ENCODE measurements at places on chromosomes 7 and 10.

DNA sequence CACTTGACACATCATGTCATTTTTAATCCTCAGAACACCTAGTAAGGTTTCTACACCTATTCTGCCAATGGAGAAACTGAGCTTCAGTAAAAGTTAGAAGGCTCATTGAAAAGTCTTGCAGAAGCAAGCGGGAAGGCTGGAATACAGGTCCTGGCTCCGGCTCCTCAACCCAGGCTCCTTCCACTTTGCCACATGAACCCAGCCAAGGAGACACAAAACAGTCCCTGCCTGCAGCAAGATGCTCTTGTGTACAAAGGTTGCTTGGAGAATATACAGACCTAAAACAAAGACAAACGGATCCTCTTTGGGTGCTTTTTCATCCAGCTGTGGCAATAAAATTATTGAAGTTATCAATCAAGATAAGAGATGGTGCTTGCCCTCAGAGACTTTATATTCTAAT, 106.8 kb downstream of the SORBS1 start:
- no peak for DNase-seq

DNA sequence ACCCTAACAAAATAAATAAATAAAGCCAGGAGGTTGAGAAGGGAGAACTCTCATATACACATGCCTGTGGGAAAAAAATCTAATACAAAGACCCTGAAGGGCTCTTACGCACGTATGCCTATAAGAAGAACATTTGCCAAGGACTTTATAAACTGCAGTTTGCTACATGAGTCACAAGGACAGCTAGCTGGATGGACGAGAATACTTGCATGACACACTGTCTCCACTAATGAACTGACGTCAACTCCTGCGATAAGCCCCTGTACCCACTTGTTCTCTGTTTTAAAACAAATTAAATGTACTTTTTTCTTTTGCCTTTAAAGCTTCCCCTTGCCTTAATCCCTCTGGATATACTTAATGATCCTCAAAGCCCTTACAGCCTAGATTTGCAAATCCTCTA, 374.6 kb upstream of the GHITM start:
- DNase-seq, result no peak

GRCh38 chr7:16136896-16137295, 284.4 kb downstream of the CRPPA start:
- no peak for DNase-seq

GRCh38 chr10:127648885-127649284, 88.1 kb upstream of the FOXI2 start:
- peak; percentile 0 for DNase-seq

GRCh38 chr7:157570531-157571200, 233.9 kb downstream of the DNAJB6 start:
- no peak for DNase-seq

DNA sequence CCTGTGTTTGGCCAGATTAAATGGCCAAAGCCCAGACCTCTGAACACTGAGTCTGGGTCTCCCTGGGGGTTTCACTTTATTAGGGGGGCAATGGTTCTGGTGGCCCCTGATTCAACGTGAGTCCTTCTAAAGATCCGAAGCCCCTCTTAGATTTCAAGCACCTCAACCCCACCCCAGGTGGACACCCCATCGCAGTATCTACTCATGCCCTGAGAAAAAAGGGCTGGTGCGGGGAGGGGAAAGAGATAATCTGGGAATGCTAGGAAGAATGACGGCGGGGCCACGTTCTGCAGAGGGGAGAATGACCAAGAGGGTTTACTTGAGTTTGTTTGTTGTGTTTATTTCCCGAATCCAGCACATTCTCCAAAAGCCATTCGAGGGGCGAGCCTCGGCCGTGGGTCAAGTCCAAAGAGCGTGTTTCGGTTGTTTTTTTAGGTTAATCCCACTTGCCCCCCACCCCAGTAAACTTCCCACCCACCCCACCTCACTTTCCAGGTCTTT, 832 bp downstream of the PDLIM1 start:
- no peak for DNase-seq

DNA sequence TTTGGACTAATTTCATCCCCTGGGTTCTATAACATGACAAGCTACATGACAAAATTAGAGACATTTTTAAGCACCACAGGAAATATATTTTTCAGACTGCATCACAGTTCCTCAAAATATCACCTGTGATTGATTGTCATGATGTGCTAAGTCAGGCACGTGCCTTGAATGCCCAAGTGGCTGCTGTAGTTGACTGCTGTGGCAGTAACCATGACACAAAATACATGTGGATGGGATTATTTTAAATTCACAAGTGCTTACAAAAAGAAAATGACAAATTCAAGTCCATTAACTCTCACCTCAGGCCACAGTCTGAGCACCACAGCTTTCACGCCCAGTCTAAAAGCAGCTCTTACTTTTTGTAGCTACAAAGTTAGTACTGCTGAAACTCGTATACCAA, 45.5 kb downstream of the TNPO3 start:
- DNase-seq, result no peak

- DNase-seq, result no peak
These were observed 22.4 kb upstream of the C10orf71 start for GRCh38 chr10:49276596-49276995.

DNA sequence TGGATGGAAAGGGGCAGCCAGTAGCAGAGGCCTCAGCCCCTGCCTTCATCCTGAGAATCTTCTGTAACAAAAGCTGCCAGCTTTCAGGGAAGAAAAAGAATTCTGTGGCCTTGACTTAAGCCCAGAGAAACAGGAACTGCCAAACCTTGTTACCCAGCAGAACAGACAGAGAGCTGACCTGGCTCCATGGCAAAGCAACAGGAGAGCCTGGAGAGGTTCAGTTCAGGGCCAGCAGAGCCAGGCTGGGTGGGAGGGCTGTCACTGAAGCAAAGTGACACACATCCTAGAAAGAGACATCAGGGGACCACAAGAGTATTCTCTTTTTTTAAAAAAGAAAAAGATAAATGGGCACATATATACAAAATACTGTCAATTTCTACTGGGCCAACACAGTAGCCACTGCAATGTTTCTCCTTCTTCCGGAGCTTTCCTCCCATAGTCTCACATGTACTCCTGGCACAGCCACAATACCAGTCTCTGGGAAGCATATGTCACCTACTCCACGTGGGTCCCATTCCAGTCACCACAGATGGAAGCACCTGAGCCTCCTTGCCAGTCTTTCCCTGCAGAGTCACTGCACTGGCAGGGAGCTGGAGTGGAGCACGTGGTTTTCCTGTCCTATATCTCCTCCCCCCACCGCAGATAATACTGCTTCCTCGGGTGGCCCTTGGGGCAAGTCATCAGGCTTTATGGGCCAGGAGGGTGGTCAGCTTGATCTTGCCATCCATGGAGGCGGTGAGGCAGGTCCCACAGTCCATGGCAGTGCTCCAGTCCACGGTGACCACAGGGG, 15.2 kb upstream of the CYREN start:
- DNase-seq, result no peak

- DNase-seq, result no peak
These were observed 38.4 kb upstream of the AQP1 start for GRCh38 chr7:30873207-30873606.

GRCh38 chr10:26555719-26556368, 117.7 kb downstream of the APBB1IP start:
- peak; percentile 89 for DNase-seq

DNA sequence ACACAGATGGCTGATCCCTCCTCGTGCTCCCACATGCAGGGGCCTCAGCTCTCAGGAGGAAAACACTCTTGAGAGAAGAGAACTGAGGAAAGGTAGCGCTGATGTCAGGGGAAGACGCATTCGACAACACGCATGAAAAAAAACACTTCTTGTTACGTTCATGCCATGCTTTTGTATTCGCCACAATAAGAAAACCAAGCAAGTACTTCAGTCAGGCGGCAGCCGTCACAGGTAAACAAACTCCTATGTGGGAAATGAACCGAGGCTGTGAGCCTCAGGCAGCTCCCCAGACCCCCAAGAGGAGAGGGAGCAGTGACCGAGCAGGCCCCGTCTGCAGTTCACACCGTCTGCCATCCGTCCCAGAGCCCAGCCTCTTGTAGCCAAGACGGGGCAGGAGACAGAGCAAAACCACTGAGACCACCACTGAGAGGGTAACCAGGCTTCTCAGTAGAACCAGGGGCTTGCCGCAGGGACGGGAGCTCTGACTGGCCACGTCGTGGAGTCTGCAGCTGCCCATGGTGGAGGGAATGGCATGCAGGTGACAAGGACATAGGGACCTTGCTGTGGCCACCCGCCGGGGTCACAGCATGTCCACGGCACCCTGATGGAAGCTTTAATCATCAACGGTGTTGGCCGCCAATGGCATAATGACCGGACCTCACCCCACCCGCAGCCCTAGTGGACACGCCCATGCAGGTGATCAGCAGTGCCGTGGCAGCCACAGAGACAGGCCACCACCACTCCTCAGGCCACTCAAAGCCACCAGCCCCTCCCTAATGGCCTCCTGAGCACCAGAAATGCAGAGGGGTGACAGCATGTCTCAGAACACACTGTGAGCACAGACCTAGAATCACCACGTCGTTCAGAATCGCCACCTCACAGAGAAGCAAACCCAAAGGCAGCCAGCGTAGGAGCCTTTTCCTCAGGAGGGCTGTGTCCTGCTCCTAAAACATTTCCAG, 304.3 kb downstream of the PTPRN2 start:
- no peak for DNase-seq

GRCh38 chr10:131842351-131843088, 58.3 kb upstream of the PPP2R2D start:
- no peak for DNase-seq

GRCh38 chr10:29355411-29355991, 66.6 kb downstream of the LYZL1 start:
- no peak for DNase-seq

GRCh38 chr10:49649936-49650723, 29.3 kb upstream of the C10orf53 start:
- DNase-seq, result no peak

- DNase-seq, result peak; percentile 78
These were observed 404.2 kb downstream of the THSD7A start for GRCh38 chr7:11427686-11428273.

- no peak for DNase-seq
These were observed 18.7 kb upstream of the PRKAG2 start for GRCh38 chr7:151895631-151896031.

GRCh38 chr7:126608339-126608776, 644.4 kb downstream of the GRM8 start:
- DNase-seq, result no peak

- no peak for DNase-seq
These were observed 72.9 kb downstream of the NPY start for GRCh38 chr7:24356718-24357386.

DNA sequence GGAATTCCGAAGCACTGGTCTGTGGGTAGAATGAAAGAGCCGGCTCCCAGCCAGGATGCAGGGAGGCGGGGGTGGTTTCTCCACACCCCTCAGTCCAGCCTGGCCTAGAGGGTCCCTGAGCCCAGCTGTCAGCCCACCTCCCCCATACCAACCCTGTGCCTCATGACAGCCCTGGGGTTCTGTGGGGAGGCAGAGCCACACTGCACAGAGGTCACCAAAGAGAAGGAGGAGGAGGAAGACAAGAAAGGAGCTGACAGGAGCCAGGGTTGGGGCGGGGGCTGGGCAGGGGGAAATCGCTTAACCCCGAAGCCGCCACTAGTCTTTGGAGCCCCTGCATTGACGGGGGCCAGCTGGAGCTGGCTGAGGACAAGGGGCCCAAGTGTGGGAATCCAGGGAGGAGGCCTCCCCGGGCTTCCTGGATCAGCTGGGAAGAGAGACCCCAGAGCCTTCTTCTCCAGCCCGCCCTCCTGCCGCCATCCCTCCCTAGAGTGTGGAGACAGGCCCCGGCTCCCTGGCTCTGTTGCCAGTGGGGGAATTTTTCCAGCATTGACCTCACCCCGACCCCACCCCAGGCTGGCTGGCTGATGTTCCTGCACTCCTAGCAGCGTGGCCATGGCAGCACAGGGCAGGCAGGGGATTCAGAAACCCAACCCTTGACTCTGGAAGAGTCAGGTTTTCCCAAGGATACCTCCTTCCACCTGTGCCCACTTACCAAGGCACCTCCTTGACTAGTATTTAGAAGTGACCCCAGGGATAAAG, 32.5 kb downstream of the KAZALD1 start:
- no peak for DNase-seq

DNA sequence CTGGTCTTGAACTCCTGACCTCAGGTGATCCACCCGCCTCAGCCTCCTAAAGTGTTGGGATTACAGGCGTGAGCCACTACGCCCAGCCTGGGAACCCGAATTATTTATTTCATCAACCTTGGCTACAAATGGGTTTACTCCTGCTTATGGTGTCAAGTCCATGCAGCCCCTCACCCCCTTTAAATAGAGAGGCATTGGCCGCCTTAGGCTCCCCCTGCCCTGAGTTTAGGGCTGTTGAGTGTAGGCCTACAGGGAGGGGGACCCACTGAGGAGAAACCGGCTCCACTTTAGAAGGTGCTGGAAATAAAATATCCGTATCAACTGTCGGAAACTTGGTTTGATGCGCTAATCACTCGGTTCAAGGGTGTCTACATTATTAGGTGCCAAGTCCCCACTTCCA, 8.7 kb upstream of the SP8 start:
- DNase-seq, result no peak

DNA sequence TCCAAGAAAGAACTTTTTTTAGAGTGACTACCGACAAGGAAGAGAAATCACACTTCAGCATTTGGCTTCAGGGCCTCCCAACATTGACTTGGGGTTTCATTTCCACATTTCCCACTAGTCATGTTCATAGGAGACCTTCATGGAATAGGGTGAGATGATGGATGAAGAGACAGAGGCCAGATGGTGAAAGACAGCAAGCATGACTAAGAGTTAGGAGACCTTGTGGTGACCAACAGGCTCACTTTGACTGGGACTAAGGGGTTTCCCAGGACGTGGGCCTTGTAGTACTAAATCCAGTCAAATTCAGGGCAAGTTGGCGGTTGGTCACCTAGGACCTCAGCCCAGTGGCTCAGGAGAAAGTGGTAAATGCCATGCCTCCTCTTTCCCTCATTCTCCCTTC, 3.0 kb upstream of the GIMAP5 start:
- DNase-seq, result no peak

- DNase-seq, result no peak
These were observed 1.0 kb downstream of the CHST15 start for GRCh38 chr10:124092250-124092859.

DNA sequence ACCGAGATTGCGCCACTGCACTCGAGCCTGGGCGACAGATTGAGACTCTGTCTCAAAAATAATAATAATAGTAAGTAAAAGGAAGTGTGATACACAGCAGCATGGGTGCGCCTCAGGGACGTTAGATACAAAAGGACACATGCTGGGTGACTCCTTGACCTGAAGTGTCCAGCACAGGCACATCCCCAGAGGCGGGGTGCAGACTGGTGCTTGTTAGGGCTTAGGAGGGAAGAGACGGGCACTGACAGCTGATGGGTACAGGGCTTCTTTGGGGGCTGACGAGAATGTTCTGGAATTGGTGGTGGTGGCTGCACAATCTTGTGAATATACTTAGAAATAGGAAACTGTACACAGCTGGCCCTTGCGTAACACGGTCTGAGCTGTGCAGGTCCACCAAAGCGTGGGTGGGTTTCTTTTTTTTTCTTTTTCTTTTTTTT, 61.8 kb upstream of the DNAJB6 start:
- no peak for DNase-seq

GRCh38 chr10:5618042-5618441, 48.4 kb downstream of the ASB13 start:
- DNase-seq, result no peak

- DNase-seq, result no peak
These were observed 36.1 kb upstream of the ZNF518A start for GRCh38 chr10:96093948-96094347.

Data from fibroblast of the aortic adventitia (primary cell).